Dermis microvascular lymphatic vessel endothelial cell (primary cell): ENCODE measurements at places on chromosomes 13 and 19.

DNA sequence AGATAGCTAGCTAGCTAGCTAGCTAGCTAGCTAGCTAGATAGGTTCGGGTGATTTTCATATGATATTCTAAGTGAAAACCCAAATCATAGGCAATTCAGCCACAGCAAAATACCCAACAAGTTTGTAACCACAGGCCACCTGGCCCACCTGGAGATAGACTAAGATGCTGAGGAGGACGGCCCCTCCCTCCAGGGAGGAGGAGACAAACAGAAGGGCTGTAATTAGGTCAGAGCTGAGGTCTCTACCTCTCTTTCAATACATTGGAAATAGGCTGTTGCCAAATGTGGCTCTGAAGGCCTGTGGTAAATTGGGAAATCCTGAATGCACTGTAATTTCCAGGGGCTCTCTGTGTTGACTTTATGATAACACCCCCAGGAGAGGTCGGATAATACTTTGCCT, 382.2 kb downstream of the FGF9 start:
- DNase-seq, result no peak

GRCh38 chr13:53743906-53744305, 715.3 kb downstream of the OLFM4 start:
- no peak for DNase-seq

DNA sequence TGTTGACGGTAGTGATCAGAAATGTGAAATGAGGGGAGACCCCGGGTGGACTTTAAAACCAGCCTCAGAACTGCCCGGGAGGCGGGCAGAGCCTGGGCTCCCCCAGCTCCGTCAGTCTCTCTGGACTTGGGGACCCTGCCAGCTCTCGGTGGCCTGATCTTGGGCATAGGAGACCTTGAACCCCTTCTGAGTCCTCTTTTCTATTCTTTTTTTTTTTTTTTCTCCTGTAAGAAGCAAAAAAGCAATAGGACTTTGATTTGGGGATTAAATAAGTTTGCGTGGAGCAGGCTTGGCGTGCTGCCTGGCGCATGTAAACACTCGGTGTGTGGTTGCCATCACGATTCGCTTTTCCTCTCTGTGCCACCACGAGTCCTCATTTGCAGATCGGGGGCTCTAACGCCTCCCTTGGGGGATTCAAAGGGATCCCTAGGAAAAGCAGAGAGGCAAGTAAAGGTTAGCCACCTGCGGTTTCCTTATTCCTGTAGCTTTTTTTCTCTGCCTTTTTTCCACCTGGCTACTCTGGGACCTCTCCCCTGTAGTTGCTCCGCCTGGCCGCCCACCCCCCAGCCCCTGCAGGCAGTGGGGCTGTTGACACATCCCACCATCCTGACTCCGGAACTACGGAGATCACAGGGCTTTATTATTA, 1.3 kb downstream of the SAFB start:
- peak; percentile 35 for DNase-seq

GRCh38 chr13:75761369-75761768, 125.2 kb downstream of the LMO7 start:
- no peak for DNase-seq

DNA sequence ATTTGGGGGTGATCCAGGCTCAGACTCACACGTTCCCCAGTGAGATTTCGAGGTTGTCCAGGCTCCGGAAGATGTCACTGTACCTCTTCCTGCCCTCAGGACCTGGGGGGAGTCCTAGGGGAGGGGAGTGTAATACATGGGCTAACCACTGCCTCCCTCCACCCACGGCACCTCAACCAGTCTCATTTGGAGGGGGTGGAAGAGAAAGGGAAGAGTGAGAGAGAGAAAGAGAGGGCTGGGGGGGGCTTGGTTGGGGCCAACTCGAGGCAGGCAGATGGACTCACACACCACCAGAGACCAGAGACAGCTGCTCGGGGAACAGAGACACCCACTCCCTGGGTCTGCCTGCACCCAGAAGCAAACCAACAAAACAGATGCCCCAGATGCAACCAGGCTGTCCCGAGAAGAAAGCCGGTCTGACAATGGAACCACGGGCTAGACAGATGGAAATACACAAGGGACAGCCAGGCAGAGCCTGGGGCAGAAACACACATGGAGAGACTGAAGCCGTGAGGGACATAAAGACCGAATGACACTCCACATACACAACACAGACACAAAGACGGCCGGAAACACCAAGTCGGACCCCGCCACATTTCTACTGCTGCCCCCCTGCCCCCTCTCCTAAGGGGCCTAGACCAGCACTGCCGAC, 825 bp downstream of the GMIP start:
- no peak for DNase-seq

DNA sequence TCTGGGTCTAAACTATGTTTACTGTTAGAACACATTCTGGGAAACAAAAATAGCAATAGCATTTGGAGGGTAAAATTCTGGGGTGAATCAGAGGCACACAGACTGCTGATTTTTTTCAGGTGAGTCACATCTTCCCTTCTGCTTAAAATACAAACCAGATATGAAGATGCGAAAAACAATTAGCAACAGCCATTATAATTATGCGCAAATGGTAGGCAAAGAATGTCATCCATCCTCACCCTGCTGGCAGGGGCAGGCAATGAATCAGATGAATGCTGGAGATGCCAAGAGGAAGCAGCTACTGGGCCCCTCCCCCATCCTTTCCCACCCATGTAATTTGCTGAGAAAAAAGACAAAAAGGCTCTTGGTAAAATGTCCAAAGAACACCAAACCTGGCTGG, 282.9 kb downstream of the KLF5 start:
- DNase-seq, result no peak

- no peak for DNase-seq
These were observed 6.6 kb upstream of the FLT3 start for GRCh38 chr13:28106976-28107375.

DNA sequence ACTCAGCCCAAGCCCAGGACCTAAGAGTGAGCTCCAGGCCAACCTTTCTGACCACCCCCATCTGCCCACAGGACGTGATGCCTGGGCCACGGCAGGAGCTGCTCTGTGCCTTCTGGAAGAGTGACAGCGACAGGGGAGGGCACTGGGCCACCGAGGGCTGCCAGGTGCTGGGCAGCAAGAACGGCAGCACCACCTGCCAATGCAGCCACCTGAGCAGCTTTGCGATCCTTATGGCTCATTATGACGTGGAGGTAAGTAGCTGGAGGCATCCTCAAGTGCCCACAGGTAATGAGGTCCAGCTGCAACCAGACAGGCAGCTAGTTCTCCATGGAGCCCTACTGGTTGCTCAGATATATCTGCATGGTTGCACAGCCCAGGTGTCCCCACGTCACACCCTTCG, 14.8 kb downstream of the DDX39A start:
- DNase-seq, result no peak

GRCh38 chr19:40755248-40755624, 4.2 kb downstream of the SNRPA start:
- no peak for DNase-seq

DNA sequence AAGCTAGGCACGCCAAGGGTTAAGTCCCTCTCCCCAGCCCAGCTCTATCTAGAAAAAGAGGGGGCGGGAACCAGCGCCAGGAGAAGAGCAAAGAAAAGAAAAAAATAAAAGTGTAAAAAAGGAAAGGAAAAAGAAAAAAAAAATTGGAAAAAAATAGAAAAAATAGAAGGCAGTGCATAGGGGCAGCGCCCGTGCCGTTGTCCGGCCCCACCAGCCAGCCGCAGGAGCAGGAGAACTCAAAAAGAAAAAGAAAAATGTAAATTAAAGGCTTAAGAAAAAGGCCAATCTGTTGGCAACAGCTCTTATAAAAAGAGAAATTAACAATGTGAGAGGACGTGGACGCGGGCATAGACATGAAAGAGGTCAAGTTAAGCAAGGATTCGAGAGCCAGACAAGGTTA, 105.4 kb upstream of the ZNF98 start:
- DNase-seq, result no peak

GRCh38 chr19:29485293-29485692, 40.5 kb upstream of the VSTM2B start:
- no peak for DNase-seq

GRCh38 chr19:15673176-15673654, 328 bp downstream of the CYP4F12 start:
- no peak for DNase-seq

GRCh38 chr13:96940961-96941360, 53.3 kb downstream of the OXGR1 start:
- DNase-seq, result no peak

GRCh38 chr13:31011193-31011860, 78.9 kb downstream of the TEX26 start:
- DNase-seq, result no peak

GRCh38 chr19:16873594-16873993, 15.2 kb upstream of the F2RL3 start:
- no peak for DNase-seq

DNA sequence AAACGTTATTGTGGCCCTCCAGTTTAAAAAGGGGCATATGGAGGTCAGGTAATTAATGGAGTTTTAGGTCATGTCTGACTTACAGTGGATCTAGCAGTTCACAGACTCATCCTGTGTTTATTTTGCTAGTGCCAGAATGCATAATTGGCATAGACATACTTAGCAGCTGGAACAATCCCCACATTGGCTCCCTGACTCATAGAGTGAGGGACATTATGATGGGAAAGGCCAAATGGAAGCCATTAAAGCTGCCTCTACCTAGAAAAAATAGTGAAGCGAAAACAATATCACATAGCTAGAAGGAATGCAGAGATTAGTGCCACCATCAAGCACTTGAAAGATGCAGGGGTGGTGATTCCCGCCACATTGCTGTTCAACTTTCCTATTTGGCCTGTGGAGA, 610.7 kb downstream of the SLITRK5 start:
- no peak for DNase-seq

- peak; percentile 41 for DNase-seq
These were observed 18.3 kb downstream of the VWA8 start for GRCh38 chr13:41942462-41943094.

DNA sequence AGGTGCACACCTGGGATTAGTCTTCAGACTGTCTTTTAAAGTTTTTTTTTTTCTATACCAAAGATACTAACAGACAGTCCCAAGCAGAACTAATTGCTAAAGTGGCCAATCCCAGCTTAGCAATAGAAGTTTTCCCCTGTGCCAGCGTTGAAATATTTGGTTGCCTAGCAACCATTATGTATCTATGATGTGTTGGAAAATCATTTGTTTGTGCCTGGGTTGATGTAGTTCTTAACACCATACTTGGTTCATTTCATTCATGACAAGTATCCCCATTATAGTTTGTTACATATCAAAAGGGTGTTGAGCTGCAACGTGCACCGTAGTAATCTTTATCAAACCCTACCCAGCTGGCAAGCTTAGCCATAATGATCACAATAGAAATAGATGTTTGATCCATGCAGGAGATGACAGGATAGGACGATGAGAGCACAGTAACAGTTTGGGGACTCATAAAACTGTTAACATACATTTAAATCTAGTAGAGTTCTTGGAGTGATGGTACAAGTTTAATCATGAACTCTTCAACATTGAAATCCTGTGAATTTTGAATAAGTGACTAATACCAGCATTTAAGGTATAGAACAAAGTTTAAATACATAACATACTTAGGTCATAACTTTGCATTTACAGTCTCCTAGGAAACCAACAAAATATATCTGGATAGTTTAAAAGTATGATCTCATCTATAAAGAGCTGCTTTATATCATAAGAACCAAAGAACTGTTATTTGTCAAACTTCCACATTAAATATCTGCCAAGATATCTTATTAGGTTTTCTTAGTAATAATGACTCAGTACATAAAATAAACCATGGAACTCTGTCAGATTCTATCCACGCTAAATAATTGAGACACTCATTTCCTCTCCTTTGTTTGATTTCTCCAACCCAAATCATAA, 73.4 kb downstream of the MBNL2 start:
- peak; percentile 87 for DNase-seq

- no peak for DNase-seq
These were observed 86.8 kb upstream of the ANKRD10 start for GRCh38 chr13:111001636-111002035.

DNA sequence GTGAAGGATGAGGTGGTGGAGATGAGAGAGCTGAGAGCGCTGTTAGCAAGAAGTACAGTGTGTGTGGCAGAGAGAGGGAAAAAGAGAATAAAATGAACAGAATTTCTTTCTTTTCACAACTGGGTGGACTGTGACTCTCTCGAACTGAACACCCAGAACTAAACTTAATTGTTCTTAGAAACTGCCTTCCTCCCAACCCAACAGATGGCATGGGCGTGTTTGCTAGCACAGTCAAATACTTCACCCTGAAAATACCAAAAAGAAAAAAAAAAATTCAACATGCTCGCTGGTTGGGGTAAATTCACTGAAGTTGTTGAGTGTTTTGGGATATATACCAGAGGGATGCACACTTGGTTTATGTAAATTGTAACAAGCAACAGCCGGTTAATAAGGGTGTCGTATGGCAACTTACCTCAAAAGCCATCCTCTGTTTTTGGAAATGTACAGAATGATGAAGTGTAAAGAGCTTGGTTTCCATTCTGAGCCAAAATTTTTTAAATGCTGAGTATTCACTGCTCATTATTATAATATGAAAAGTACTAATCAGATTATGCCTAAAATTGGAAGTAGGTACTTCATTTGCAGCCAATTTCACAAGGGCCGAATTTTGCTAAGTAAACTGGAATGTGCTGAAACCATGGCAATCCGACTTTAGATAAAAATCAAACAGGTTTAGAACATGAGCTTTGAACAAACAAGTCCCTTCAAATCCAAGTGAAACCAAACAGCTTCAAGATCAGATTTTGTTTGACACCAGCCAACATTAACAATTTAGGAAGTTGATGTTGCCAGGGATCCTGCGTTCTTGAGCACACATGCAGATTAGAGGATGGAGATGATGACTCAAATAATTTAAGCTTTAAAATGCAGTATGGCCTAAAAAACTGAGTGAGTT, 115.8 kb downstream of the ZIC5 start:
- DNase-seq, result no peak

DNA sequence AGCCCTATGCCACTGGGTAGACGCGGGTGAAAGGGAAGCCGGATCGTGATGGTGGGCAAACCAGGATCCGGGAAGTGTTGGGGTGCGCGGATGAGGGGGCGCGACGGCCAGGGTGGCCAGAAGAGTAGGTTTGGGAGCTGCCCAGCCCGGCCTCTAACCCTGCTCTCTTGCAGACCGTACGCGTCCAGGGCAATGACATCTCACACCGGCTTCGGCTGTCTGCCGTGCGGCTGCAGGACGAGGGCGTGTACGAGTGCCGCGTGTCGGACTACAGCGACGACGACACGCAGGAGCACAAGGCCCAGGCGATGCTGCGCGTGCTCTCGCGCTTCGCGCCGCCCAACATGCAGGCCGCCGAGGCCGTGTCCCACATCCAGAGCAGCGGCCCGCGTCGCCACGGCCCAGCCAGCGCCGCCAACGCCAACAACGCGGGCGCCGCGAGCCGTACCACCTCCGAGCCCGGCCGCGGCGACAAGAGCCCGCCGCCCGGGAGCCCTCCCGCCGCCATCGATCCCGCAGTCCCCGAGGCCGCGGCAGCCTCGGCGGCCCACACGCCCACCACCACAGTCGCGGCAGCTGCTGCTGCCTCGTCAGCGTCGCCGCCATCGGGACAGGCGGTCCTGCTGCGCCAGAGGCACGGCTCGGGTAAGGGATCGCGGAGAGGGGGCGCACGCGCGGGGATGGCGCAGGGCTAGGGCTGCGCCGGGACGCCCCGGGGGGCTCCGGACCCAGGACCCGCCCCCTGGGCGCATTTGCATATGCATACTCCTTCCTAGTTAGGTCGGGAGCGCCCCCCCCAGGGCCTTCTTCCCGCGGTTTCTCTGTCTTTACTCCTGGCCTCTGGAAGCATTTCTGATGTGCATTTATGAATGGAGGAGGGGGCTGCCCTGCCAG, 4.1 kb downstream of the VSTM2B start:
- DNase-seq, result no peak
